SW 1271 (cell line): ENCODE measurements at places on chromosomes 6 and 20.

DNA sequence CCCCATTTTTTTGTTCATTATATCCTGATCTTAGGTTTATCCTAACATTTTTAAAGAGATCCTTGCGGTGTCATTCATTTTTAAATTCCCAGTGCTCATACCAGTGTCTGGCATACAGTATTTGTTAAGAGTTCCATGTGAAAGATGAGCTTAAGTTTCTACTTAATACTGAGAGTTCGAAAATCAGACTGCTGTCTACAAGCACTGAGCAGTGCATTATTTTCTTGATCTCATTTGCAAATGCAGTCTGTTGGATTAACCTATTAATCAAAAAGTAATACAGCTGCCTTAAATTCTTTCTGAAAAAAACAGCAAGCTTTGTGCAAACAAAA is 663 bp downstream of the COQ3 start:
- no peak for DNase-seq

DNA sequence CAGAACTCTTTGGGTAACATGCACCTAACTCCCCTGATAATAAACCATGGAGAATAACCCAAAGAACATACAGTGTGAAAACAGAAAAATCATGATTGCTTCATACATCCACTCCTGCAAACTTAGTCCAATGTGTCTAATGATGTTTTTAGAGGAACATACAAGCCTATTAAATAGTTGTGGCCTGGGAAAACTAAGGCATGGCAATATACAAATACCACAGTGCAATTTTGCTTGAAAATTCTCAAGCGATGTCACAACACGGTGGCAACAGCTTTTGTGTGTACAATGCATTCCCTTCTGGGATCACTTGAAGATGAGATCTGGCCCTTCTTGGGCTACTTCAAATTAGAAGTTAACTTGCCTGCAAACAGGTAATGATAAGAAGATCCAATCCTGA is 16.7 kb downstream of the MAP3K5 start:
- no peak for DNase-seq

DNA sequence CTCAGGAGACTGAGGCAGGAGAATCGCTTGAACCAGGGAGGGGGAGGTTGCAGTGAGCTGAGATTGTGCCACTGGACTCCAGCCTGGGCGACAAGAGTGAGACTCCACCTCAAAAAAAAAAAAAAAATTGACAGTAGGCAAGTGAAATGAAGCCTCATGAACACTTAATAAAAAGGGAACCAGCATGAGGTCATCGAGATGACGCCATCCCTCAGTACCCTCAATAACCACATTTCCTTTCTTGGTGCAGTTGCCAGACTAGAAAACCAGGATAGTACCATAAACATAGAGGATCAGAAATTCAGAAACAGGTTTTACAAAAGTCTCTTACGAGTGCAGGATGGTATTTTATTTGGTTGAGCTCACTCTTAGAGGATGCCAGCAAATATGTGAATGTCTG is 584.1 kb downstream of the MAFB start:
- no peak for DNase-seq

DNA sequence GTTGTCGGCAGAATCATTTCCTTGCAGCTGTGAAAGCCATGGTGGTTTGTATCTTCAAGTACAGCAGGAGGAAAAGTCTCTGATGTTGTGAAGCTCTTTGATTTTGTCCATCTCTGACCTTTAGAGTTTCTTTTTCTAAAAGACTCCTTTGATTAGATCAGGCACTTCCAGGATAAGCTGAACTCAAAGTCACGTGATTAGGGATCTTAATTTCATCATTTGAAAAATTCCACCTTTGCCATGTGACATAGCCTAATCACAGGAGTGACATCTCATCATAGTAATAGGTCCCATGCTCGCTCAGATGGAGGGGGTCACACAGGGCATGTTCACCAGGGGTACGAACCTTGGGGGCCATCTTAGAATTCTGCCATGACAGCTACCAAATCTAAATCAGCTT is 441.5 kb upstream of the CDH4 start:
- no peak for DNase-seq

DNA sequence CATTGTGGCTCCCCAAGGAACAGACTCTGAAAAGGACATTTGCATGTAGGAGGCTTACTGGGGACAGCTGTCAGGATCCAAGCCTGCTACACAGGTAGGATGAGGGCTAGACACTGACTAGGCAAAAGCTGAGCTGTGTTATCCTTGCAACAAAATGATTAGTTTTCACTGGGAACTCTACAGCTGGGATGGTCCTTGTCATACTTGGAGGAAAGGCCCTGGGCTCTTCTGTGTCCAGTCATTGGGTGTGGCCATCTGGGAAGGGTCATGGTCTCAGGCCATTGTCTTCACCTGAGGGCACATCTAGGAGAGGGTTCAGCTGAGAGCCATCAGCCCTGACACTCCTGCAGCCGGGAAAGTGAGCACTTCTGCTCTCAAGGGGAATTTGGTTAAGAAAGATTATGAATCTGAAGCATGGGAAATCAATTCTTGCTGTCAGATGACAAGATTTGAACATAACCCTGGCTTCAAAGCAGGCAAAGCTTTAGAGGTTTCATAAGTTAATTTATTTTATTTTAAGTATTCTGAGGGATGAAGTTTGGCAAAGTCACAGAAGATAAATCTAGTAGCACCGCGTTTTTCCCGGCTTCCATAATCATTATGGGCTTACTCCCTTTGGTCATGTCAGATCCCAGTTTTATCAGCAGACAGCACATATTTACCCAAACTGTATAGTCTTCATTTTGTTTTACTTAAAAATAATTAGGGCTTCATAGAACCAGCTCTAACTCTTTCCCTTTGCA is 78.4 kb upstream of the SLC22A23 start:
- no peak for DNase-seq

GRCh38 chr6:5567890-5568289 is 306.6 kb downstream of the FARS2 start:
- DNase-seq = no peak

GRCh38 chr6:125183391-125183790 is 29.8 kb downstream of the TPD52L1 start:
- DNase-seq = no peak

GRCh38 chr6:164106345-164106769 is 691.8 kb downstream of the QKI start:
- no peak for DNase-seq

GRCh38 chr6:113365191-113365590 is 492.0 kb upstream of the MARCKS start:
- no peak for DNase-seq
